ENCODE measurements at places on chromosomes 1 and 21.

DNA sequence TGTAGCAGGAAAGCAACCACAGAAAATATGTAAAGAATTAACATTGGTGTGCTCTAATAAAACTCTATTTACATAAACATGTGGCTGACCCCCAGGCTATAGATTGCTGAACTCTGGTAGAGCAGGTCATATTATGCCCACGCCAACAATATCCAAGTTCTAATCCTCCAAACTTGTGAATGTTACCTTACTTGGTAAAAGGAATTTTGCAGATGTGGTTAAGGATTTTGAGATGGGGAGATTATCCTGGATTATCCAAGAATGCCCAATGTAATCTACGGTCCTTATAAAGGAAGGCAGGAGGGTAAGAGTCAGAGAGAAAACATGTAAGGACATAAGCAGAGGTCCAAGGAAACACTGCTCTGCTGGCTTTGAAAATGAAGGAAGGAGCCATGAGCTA, 201.0 kb downstream of the USH2A start:
- DNase-seq, result peak; percentile 30

DNA sequence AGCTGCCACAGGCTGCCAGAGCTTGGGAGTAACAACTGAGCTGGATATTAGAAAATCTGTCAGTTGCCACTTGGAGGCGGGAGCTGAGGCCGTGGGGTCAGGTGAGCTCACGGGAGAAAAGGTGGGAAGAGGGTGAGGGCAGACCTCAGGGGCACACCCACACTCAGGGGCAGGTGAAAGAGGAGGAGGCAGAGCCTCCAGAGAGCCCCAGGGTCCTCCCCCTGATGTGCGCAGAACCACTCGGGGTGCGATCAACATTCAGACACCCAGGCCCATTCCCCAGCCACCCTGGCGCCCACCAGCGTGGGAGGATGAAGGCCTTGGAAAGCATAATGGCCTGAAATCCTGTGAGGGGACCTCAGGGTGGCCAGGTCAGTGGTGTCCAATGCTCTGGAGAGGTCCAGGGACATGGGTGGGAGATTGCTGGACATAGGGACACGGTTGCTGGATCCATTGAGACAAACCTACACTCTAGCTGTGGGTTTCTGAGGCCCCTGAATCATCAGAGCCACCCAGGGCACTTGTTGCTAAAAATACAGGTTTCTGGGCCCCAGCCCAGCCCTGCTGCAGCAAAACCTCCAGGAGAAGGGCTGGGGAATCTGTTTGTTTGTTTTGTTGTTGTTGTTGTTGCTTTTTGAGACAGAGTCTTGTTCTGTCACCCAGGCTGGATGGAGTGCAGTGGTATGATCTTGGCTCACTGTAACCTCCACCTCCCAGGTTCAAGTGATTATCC, 49.4 kb upstream of the GPR153 start:
- no peak for DNase-seq

DNA sequence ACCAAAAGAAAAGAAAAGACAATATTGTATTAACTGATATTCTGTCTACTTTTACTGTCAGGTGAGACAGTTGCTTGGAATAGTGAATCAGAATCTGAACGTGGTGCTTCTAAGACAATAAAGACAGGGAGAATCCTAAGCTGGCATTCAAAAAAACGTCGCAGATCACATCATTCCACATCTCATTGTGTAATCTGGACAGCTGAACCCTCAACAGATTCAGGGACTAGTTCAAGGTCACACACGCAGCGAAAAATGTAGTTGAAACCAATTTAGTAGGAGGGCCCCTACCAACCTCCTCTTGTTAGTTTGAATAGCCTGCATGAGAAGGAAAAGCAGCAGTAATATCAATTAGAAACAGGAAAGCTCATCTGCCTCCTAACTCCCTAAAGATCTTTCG, 46.4 kb upstream of the KRTAP19-8 start:
- no peak for DNase-seq

DNA sequence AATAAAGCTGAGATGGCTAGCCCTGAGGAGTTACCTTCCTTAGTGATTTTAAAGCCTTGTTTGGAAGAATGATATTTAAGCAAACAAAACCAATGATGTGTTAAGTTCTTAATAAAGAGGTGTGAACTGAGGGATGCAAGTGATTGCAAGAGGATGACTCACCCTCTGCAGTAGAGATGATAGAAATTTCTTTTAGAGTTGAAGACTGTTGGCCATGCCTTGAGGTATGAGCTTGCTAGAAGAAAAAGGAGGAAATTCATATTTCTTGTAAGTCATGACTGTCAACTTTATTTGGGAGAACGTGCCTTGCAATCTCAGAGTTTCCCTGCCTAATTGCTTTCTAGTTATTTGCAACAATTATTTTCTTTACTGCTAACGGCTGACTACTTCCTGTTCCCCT, 94.7 kb downstream of the PLA2G4A start:
- no peak for DNase-seq

GRCh38 chr1:68047659-68048026, 2.8 kb downstream of the DIRAS3 start:
- DNase-seq, result no peak

GRCh38 chr21:45502600-45502999, 39.6 kb downstream of the SLC19A1 start:
- DNase-seq, result no peak

- DNase-seq, result no peak
Measured at GRCh38 chr1:226487921-226488320, 60.6 kb upstream of the STUM start.

DNA sequence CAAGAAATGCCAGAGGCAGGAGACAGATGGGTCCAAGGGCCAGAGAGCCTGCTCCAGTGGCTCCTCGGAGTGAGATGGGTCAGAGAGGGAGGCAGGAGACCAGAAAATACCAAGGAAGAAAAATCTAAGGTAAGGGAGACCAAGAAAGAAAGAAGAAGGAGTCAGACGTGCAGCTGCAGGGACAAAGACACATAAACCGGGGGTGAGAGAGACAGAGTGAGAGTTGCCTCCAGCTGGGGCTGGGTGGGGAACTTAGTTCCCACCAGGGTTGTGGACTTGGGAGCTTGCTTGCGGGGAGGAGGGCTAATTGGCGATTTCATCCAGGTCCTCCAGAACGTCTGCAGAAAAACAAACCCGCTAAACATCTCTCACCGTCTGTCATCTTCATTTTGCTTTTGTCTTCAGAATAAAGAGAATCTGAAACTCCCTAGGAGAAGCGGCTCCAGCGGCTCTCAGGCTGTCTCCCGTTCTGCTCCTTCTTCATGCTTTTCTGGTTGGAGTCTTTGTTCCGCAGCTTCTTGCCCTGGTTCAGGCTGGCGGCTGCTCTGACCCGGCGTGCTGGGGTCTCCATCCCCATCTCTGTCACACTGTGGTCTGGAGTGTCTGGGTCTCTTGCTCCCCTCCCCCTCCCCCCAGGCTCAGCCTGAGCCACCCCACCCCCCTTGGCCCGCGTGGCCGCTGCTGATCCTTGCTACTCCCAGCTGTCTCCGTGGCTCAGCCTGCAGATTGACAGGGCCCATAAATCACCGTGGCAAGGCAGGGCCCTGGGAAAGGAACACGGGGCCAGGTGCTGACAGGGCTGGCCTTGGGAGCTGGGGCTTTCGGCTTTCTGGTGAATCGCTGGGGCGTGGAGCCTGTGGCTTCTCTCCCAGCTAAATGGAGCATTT, 66.6 kb downstream of the UBIAD1 start:
- no peak for DNase-seq

DNA sequence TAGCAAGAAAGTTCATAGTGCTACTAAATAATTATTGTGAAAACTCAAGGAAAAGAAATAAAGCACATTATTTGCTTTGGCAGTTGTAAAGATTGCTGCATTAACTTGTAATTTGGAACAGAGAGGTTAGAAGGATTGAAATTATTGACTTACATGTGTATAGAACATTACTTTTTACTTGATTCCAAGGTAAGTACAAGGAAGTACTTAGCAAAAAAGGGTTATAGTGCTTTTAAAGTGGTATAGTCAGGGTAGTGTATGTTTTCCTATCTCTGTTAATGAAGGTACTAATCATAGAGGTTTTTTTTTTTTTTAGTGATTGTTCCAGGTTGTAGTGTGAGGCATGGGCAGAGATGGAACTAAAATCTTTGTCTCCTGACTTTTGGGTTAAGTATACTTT, 29.4 kb downstream of the MAN1A2 start:
- no peak for DNase-seq

GRCh38 chr1:51417496-51418383, 87.4 kb upstream of the TTC39A start:
- peak; percentile 20 for DNase-seq

- no peak for DNase-seq
Measured at GRCh38 chr1:32944180-32944579, 20.4 kb downstream of the RNF19B start.

- no peak for DNase-seq
Measured at GRCh38 chr1:7355646-7356045, 415.4 kb upstream of the VAMP3 start.

- no peak for DNase-seq
Measured at GRCh38 chr1:40708750-40709099, 17.2 kb downstream of the NFYC start.

GRCh38 chr1:216923601-216924000, 200.4 kb upstream of the ESRRG start:
- no peak for DNase-seq

- DNase-seq, result no peak
Measured at GRCh38 chr1:147379889-147380288, 137.4 kb downstream of the CHD1L start.

DNA sequence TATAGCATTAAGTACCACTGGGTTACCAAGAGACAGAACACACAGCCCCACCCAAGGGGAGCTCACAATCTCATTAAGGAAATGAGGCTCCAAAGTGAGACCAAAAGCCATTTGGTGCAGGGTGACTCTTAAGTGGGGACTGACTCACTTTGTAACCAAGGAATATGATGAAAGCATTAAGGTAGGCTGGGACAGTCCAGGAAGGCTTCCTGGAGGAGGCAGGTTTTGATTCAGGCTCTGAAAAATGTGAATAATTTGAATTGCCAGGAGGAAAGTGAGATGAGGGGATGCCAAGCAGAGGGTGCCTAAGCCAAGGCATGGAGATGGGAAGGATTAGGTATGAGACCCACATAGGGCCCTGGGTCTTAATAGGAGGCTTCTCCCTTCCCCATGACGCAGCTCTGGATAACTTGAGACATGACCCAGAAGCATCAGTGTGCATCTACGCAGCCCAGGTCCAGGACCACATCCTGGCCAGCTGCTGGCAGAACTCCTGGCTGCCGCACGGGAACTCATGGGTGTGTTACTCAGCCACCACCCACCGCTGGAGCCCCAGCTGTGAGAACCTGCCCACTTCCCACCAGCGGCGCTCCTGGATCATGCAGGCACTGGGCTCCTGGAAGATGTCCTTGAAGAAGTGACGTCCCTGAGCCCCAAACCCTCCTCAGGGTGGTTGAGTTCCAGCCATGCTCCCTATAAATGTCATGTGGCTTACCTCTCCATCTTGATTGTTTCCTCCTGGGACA, 5.9 kb upstream of the TTC4 start:
- no peak for DNase-seq

DNA sequence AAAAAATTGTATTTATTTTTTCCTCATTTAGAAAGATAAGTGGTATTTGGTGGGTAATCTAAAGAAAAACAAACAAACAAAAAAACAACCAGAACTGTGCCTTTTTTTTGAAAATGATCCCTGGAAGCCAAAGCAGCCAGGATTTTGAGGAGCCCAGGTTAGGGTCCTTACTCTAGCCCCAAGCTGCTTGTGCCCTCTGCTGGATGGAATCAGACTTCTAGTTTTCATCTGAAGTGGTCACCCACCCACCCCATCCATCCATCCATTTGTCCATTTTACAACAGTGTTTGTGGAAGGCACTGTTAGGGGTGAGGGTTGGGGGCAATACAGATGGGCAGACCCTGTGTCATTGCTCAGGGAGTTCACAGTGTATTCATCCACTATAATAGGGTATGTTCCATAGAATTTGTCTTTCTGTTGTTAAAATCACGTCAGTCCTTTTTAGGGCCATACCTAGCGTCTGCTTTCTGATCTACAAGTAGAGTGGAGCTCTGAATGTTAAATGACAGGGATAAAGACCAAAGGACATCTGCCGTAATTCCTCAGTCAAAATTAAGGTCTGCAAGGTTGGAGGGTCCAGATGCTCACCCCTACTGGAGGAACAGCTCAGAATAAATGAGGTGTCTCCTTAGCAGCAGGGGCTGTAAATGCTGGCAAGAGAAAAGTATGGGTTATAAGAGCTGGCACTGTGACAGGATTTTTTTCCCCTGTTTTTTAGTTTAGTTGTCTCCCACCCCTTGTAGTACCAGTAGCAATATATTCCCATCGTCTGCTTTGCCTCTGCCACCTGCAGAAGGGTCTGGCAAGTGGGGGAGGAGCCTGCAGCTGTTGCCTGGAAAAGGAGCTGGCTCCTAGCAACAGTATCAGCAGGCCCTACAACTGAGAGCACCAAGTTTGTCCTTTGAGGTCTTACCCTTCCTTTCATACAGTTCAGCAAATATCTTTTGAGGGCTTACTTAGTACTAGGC, 3.2 kb downstream of the LRRC42 start:
- DNase-seq, result peak; percentile 35

DNA sequence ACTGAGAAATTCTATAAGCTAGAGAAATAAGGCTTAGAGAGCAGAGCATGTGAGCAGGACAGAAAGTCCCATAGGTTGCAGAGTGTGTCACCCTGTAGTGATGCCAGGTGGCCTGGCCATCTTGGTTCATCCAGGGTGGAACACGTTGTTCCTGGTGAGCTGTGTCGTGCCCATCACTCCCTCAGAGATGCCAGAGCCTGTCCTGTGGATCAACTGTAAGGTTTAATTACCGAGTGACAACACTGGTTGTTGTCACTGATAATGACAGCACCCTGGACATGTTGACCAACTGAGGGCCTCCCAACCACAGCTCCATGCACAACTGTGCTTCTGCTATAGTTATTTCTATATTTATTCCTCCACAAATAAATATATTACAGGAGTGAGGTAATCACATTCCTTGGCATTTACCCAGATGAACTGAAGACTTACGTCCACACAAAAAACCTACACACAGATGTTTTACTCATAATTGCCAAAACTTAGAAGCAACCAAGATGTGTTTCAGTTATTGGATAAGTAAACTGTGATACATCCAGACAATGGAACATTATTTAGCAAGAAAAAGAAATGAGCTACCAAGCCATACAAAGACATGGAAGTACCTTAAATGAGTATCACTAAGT, 6.2 kb downstream of the C1orf198 start:
- DNase-seq, result no peak

- DNase-seq, result peak; percentile 77
Measured at GRCh38 chr1:42765832-42766740, 742 bp downstream of the P3H1 start.

- no peak for DNase-seq
Measured at GRCh38 chr1:96634883-96635282, 86.7 kb upstream of the PTBP2 start.

- peak; percentile 44 for DNase-seq
Measured at GRCh38 chr1:63833363-63834119, 59.7 kb downstream of the ROR1 start.

GRCh38 chr1:8903908-8904650, 25.6 kb upstream of the ENO1 start:
- peak; percentile 92 for DNase-seq

GRCh38 chr1:179190861-179191260, 38.6 kb downstream of the ABL2 start:
- DNase-seq, result peak; percentile 40
